ENCODE measurements at places on chromosomes 5 and 9.
A peak's percentile ranks its signal among the peaks of the same experiment; 100 is the strongest.

GRCh38 chr5:65172486-65173129, 309.1 kb downstream of the ADAMTS6 start:
- H3K36me3 ChIP-seq: peaks cover 2% of the 10 kb centered on the region
- H3K27me3 ChIP-seq: peaks cover 12% of the 10 kb centered on the region
- peak; percentile 68 for DNase-seq
- peaks cover 12% of the 10 kb centered on the region for H3K4me1 ChIP-seq
- peak overlapping the region; percentile 19 for H3K27ac ChIP-seq

DNA sequence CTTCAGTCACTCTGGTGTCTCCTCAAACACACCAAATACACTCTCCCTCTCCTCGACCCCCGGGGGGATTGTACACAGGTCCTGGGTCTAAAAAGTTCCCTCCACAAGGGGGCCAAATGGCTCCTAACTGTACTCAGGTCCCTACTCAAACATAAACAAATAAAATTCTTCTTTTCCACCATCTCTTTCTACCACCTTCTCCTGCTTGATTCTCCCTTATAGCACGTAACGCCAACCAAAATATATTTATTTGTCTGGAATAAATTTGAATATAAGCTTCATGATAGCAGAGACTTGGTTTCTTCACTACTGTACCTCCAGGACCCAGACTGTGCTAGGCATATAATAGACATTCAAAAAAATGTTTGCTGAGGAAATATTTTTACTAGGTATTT, 21.4 kb downstream of the ZNF608 start:
- no peak for DNase-seq
- no peak overlapping the region for H3K4me3 ChIP-seq
- H3K36me3 ChIP-seq: no peaks in the 10 kb centered on the region

GRCh38 chr9:111928359-111928720, 31.7 kb downstream of the UGCG start:
- peaks cover 39% of the 10 kb centered on the region for H3K36me3 ChIP-seq
- H3K4me1 ChIP-seq: peaks cover 35% of the 10 kb centered on the region
- DNase-seq: no peak
- no peaks in the 10 kb centered on the region for H3K27me3 ChIP-seq
- H3K27ac ChIP-seq: peak overlapping the region; percentile 57
- no peak overlapping the region for H3K4me3 ChIP-seq

GRCh38 chr9:114223564-114224246, 68.4 kb downstream of the COL27A1 start:
- H3K36me3 ChIP-seq: no peaks in the 10 kb centered on the region
- DNase-seq: no peak
- no peak overlapping the region for H3K4me3 ChIP-seq
- no peak overlapping the region for H3K27ac ChIP-seq
- no peaks in the 10 kb centered on the region for H3K27me3 ChIP-seq
- no peaks in the 10 kb centered on the region for H3K4me1 ChIP-seq

- DNase-seq: no peak
- no peak overlapping the region for H3K27ac ChIP-seq
- no peaks in the 10 kb centered on the region for H3K27me3 ChIP-seq
- H3K36me3 ChIP-seq: no peaks in the 10 kb centered on the region
Measured at GRCh38 chr5:58094031-58094430, 365.9 kb downstream of the PLK2 start.

DNA sequence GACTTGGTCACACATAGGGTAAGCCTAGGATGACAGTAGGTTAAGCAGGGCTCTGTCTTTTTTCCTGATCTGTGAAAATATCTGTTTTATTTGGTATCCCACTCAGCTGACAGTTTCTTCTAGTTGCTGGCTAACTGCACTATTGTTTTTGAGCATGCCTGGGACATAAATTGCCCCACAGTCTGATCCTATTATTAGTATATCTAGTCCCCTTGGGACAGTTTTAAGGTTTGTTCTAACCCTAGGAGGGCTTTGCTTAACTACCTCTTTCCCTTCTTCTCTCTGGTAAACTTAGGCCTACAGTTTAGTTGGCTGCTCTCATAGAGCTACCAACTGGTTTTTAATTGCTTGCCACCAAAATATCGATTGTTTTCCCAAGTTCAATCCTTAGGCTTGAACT, 446.6 kb downstream of the ARHGEF28 start:
- H3K4me1 ChIP-seq: no peaks in the 10 kb centered on the region
- no peaks in the 10 kb centered on the region for H3K27me3 ChIP-seq
- DNase-seq: no peak

- no peaks in the 10 kb centered on the region for H3K4me1 ChIP-seq
- no peak overlapping the region for H3K27ac ChIP-seq
- H3K4me3 ChIP-seq: no peak overlapping the region
Measured at GRCh38 chr9:99309141-99309939, 87.3 kb downstream of the SEC61B start.

DNA sequence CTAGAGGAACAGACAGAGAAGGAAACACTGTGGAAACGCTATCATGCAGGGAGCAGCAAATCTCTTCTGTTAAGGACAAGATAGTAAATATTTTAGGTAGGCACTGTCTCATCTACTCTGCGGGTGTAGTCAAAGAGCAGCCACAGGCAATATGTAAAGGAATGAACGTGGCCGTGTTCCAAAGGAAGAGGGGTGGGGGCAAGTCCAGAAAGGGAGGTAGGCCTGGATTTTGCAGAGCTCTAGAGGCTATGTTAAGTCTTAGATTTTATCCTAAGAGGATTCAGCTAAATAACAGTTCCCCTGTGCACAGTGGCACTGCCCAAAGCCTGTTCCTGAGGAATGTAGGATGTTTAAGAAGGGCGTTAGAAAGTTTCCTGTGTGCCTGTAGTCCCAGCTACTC, 161.6 kb downstream of the ACTL7B start:
- H3K4me3 ChIP-seq: no peak overlapping the region
- H3K27ac ChIP-seq: no peak overlapping the region
- no peak for DNase-seq
- no peaks in the 10 kb centered on the region for H3K36me3 ChIP-seq
- H3K4me1 ChIP-seq: no peaks in the 10 kb centered on the region
- no peaks in the 10 kb centered on the region for H3K27me3 ChIP-seq

DNA sequence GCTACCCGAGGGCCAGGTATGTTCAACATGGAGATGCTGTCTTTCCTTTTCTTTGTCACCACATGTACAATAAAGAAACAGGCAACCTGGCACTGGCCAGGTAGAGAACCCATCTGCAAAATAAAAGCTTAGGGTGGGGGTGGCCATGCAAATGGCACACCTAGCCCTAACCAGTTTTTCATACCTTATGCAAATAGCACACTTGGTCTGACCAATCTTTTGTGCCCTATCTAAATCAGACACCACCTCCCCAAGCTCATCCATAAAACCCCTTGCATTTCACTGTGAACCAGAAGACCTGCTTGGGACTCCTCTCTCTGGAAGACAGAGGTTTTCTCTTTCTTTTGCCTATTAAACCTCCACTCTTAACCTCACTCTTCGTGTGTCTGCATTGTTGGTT, 33.9 kb downstream of the JAKMIP2 start:
- no peaks in the 10 kb centered on the region for H3K27me3 ChIP-seq
- no peak overlapping the region for H3K4me3 ChIP-seq
- H3K36me3 ChIP-seq: peaks cover 3% of the 10 kb centered on the region

DNA sequence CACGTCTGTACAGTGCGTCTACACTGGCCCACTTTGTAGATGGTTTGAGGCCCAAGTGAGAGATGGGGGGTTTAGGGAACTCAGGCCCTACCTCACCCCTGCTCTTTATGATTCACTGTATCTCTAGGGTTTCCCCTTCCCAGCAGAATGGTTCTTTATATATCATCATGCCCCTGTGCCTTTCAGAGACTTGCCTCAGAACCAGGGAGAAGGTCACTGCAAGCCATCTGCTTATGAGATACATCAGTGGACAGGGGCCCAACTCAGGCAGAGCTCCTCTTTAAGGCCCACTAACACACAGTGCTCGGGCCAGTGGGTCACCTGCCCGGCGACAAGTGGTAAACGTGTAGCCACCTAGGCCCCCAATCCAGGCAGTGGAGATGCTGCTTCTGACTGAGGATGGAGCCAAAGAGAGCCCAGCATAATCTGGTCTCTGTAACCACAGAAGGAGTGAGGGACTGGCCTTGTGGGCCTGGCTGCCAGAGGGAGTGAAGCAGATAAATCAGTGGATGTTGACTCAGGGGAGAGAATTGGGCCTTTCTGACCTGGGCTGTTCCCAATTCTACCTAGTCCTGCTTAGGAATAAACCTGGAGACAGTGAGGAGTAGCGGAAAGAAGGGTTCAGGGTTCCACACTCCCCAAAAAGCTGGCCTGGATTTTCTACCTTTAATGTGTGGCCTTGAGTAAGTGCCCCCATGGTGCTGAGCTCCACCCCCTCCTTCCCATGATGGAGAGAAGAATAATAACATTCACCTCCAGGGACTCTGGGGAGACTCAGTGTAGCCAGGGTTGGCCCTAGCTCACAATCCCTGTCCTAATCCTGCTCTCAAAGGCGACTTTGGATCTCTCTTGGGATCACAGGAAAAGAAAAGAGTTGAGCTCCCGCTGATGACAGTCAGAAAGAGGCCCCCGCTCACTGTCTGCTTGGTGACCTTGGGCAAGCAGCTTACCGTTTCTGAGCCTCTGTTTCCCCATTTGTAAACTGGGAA, 2.8 kb upstream of the DUSP1 start:
- peaks cover 13% of the 10 kb centered on the region for H3K36me3 ChIP-seq
- H3K4me3 ChIP-seq: peak overlapping the region; percentile 57
- no peaks in the 10 kb centered on the region for H3K27me3 ChIP-seq
- DNase-seq: no peak
- H3K27ac ChIP-seq: peak overlapping the region; percentile 78

- H3K27me3 ChIP-seq: no peaks in the 10 kb centered on the region
- DNase-seq: no peak
- H3K36me3 ChIP-seq: no peaks in the 10 kb centered on the region
- no peak overlapping the region for H3K4me3 ChIP-seq
- no peak overlapping the region for H3K27ac ChIP-seq
Measured at GRCh38 chr9:31030741-31031202, 1353.7 kb upstream of the ACO1 start.

GRCh38 chr5:14450018-14450524, 131.5 kb upstream of the OTULINL start:
- H3K4me3 ChIP-seq: no peak overlapping the region
- no peaks in the 10 kb centered on the region for H3K27me3 ChIP-seq
- DNase-seq: no peak

- H3K36me3 ChIP-seq: peaks cover 75% of the 10 kb centered on the region
- H3K27ac ChIP-seq: peak overlapping the region; percentile 31
- peak; percentile 75 for DNase-seq
- H3K4me1 ChIP-seq: peaks cover 15% of the 10 kb centered on the region
- H3K27me3 ChIP-seq: no peaks in the 10 kb centered on the region
- H3K4me3 ChIP-seq: no peak overlapping the region
Measured at GRCh38 chr9:114339130-114339908, 9.7 kb downstream of the ORM2 start.

- H3K27ac ChIP-seq: no peak overlapping the region
- DNase-seq: peak; percentile 74
- no peak overlapping the region for H3K4me3 ChIP-seq
- peaks cover 34% of the 10 kb centered on the region for H3K27me3 ChIP-seq
Measured at GRCh38 chr9:132169672-132170392, 8.0 kb downstream of the NTNG2 start.

GRCh38 chr9:109416135-109416706, 81.9 kb downstream of the PTPN3 start:
- peaks cover 59% of the 10 kb centered on the region for H3K4me1 ChIP-seq
- peak; percentile 26 for DNase-seq
- H3K27me3 ChIP-seq: peaks cover 20% of the 10 kb centered on the region
- H3K36me3 ChIP-seq: no peaks in the 10 kb centered on the region
- H3K27ac ChIP-seq: no peak overlapping the region

- DNase-seq: no peak
- peaks cover 1% of the 10 kb centered on the region for H3K36me3 ChIP-seq
- H3K4me1 ChIP-seq: no peaks in the 10 kb centered on the region
- no peak overlapping the region for H3K27ac ChIP-seq
- no peak overlapping the region for H3K4me3 ChIP-seq
Measured at GRCh38 chr5:4361753-4362152, 766.1 kb downstream of the IRX1 start.

DNA sequence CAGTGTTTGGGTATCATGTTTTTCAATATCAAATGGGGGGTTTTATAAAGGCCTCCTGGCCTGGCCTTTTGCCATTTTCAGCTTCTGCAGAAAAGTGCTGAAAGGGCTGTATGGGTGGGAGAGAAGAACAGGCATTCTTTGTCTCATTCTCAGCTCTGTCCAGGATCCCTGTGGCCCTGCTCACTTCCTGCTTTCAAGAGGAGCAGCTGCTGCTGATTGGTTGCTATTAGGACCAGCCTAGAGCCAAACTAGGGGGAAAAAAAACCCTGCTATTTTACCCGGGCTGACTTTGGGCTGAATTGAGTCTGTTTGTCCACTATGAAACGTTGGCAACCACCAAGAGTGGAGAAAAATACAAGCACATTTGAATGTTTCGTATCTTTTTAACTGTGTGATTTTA, 117.1 kb downstream of the CMYA5 start:
- H3K4me1 ChIP-seq: peaks cover 9% of the 10 kb centered on the region
- no peak overlapping the region for H3K27ac ChIP-seq
- no peak overlapping the region for H3K4me3 ChIP-seq
- H3K27me3 ChIP-seq: no peaks in the 10 kb centered on the region

GRCh38 chr9:109821711-109822110, 41.7 kb downstream of the PALM2AKAP2 start:
- H3K27me3 ChIP-seq: peaks cover 10% of the 10 kb centered on the region
- H3K36me3 ChIP-seq: no peaks in the 10 kb centered on the region
- DNase-seq: no peak
- no peaks in the 10 kb centered on the region for H3K4me1 ChIP-seq

DNA sequence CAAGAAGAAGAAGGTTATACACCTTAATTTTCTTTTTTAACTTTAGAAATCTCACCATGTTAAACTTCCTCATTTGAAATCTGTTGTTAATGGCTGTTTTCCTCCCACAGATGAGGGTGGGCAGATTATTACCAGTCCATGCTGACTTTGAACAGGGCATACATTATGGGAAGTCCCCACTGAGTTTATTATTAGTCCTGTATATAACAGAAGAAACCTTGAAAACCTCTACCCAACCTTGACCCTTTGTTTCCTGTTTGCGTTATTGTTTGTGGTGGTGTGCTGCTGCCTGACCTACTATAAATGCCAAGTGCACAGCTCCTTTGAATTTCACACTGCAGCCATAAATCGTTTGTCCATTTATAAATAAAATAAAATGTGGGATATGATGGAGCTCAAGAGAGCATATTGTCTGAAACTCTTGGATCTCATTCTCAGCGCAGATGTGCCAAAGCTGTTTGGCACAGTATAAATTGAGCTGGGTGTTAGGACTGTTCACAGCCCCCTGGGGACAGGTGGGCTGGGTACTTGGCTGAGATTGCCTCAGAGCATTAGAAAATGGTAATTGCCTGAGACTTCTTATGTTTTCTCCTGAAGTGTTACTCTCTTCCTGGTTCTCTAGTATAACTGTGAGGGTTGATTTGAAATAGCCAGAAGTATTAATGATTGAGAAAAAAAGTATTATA, 139.6 kb downstream of the SPATA31D1 start:
- no peaks in the 10 kb centered on the region for H3K36me3 ChIP-seq
- H3K4me3 ChIP-seq: no peak overlapping the region
- H3K27ac ChIP-seq: peak overlapping the region; percentile 60
- H3K4me1 ChIP-seq: peaks cover 13% of the 10 kb centered on the region

GRCh38 chr5:77774981-77775789, 954 bp downstream of the TBCA start:
- peaks cover 69% of the 10 kb centered on the region for H3K4me1 ChIP-seq
- peaks cover 36% of the 10 kb centered on the region for H3K36me3 ChIP-seq
- H3K4me3 ChIP-seq: peak overlapping the region; percentile 93
- H3K27me3 ChIP-seq: no peaks in the 10 kb centered on the region

GRCh38 chr5:177432839-177433657, 6.6 kb downstream of the GRK6 start:
- H3K4me3 ChIP-seq: peak overlapping the region; percentile 91
- H3K27ac ChIP-seq: peak overlapping the region; percentile 60
- H3K36me3 ChIP-seq: peaks cover 51% of the 10 kb centered on the region
- H3K4me1 ChIP-seq: peaks cover 88% of the 10 kb centered on the region
- no peaks in the 10 kb centered on the region for H3K27me3 ChIP-seq
- DNase-seq: no peak
